ENCODE measurements at places on chromosomes 7 and 10.
A peak's percentile ranks its signal among the peaks of the same experiment; 100 is the strongest.

DNA sequence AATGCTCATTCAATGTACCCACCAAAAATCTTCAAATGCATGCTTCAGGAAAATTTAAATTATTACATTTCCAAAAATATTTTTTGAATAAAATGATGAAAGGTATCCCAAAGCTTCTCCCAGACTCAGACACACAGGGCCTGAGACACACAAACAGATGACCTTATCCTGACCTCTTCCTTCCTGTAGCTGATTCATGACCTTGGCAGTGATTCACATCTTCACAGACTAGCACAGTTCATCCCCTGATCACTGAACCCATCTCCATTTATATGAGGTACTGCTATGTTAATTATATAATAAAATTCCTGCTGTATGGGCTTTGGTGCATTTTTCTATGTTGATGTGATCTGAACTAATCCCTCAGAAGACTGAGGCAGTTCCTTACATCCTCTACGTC lies 265.0 kb upstream of the GLI3 start:
- no peak for DNase-seq

- peak; percentile 11 for DNase-seq
Measured at GRCh38 chr10:3773460-3774017, 11.5 kb downstream of the KLF6 start.

GRCh38 chr10:6002809-6003510 lies 25.6 kb upstream of the IL15RA start:
- DNase-seq: no peak

DNA sequence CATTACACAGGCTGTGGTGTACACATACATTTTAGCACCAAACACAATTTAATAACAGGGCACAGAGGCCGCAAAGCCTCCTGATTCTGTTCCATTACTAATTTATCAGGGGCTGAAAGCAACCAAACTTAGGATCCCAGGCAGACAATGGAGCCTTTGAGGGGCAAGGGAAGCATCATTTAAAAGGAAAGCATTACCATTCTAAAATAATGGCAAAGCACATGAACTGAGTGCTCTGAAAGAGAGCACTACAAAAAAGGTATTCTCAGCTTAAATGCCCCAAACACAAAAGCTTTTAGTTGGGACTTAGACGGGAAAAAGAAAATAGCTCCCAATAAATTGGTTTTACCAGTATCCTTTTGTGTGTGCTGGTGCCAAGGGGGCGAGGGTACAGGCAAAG lies 282.0 kb upstream of the ETV1 start:
- DNase-seq: no peak

DNA sequence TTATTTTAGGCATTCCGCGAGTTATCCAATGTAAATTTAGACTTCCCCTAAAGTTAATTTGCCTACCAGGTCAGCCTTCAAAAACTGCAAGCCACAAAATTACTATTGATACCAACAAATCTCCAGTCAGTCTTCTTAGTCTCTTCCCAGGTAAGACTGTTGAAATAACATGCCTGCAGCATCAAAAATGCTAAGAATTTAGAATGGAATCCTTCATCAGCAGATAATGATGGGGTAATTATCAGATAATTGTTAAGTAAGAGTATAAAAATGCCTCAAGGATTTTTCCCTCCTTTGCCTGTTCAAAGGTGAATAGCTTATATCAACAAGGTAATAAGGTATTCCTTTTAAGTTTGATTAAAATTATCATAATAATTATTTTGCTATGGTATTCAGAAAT lies 228.5 kb downstream of the BBS9 start:
- DNase-seq: no peak

- DNase-seq: no peak
Measured at GRCh38 chr7:44971902-44972441, 6.8 kb downstream of the MYO1G start.

DNA sequence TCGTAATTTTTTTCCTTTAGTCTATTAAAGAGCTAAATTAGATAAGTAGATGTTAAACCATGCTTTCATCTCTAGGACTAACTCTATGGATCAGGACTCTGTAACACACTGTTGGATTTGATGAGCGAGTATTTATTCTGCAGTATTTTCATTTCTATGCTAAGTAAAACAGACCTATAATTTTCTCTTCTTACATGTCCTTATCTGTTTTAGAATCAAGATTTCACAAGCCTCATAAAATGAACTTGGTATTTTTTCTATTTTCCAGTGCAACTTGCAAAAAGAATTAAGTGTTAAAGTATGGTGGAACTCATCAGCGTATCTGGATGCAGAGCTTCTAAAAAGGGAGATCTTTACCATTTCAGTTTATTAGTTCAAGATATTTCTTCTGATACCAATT lies 2.4 kb downstream of the CACUL1 start:
- no peak for DNase-seq

- DNase-seq: no peak
Measured at GRCh38 chr7:39696631-39697030, 73.3 kb downstream of the RALA start.

DNA sequence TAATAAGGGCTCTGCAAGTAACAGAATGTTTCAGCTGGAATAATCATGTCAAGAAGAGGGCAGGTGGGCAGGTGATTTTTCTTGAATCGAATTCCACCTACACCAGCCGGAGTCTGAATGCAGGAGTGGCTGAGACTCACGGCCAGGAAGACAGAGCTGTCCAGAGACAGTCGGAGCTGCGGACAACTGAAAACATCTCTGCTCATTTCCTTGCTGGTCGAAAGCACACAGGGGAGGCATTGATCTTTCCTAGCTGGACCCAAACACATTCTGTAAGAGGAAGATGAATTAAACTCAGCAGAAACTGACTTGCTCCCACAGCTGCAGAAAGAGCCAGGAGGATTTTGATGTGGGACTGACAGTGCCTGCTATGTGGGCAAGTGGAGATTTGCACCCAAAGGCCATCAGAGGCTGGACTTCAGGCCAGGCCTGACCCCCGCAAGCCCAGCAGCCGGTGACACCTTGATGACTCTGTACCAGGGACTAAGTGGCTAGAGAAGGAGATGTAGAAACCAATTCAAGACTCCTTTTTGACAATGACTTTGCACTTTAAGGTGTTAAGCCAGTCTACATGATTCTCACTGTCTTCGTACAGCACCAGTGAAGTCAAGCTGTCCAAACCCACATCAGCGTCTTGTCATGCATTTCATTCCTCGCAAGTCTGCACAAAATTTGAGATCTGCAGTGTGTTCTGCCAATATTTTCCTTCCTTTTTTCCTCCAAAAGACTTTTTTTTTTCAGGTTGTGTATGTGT lies 169.4 kb downstream of the TEX36 start:
- DNase-seq: no peak

GRCh38 chr10:117885206-117885829 lies 161.4 kb downstream of the RAB11FIP2 start:
- DNase-seq: peak; percentile 8

DNA sequence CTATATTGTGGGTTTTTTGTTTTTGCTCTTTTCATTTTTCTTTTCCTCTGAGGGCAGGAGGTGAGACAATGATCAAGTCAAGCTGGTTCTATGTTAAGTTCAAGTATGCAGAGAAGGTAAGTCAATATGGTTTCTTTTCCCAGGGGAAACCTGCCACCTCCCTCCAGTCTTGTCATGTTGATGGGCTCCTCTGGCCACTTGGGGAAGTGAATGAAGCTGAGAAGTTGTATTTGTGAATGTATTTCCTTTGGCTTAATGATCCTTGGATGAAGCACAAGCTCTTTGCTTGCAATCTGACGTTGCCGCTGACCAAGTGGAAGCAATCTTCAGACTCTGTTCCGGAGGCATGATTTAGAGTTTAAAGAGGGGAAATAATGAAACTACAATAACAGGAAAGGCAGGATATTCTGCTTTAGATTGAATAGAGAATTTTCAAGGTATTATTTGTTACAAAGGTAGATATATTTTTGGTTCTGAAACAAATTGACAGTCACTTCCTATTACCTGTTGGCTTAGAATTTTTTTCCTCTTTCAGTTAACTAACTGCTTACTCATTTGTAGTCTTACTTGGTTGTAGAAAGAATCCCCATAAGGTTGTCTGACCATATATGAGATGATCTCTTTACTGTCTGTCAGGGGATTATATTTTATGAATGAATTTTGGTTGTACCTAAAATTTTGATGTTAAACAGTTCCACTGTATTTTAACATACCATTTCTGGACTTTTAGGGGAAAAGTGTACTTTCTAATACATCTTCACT lies 369.6 kb downstream of the AUTS2 start:
- DNase-seq: no peak

GRCh38 chr10:110667620-110668343 lies 23.6 kb downstream of the RBM20 start:
- DNase-seq: no peak

DNA sequence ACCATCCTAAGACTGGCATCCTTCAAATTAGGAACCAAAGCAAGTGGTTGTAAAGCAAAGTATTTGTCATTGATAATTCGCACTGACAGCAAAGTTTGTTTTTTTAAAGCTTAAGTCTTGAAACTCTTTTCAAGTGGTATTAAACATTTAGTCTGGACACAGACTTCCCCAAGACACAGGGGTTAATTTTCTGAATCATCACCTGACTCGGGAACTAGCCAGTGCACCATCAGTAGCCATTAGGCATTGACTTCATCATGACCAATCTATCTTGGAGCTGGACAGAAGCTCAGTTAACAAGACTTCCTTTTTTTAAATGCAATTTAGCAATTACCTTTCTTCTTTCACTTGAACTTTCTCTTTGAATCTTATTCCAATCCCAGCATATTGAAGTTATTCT lies 210.6 kb downstream of the ZNF365 start:
- DNase-seq: no peak

- DNase-seq: no peak
Measured at GRCh38 chr7:88628363-88629085, 131.0 kb upstream of the ZNF804B start.

DNA sequence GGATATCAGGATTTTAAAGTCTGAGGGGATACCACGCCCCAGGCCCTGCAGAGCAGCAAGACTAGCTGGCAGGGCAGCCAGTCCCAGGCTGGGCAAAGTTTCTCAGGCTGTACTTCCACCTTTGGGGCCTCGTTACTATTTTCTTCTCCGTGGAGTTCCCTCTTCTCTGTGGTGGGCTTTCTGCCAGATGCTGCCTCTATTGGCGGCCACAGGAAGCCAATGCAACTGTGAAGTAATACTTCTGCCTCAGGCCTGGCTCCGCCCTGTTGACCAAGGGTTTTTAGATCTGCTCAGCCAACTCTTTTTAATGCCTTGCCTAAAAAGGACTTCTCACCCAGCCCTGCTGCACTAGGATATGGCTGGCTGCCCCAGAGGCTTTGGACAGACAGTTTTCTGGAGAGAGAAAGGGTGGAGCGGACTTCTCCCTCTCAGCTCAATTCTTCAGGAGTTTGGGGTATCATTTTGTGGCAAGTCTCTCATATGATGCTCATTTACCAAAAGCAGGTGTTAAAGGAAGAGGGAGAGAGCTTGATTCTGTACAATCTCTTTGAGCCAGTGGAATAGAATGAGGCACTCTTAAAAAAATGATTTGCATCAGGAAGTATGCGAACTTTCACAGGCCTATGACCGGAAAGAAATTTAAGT lies 67.4 kb downstream of the HHEX start:
- DNase-seq: peak; percentile 60

DNA sequence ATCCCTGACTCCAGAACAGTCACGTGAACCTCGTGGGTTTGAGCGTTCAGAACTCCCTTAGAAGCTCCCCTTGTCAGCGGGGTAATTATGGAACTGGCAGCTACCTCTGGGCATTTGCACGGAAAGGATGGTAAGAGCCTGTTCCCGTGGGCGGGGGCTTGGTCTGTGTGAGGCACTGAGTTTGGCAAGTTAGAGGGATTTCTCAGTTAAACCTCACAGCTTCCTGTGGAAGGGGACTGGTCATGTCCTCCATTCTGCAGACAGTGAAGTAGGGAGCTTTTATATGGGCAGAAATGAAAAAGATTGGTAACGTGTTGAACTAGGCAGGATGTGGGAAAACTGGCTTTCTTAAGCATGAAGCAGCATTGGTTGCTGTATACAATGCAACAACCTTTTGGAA lies 16.0 kb downstream of the PALD1 start:
- DNase-seq: no peak

DNA sequence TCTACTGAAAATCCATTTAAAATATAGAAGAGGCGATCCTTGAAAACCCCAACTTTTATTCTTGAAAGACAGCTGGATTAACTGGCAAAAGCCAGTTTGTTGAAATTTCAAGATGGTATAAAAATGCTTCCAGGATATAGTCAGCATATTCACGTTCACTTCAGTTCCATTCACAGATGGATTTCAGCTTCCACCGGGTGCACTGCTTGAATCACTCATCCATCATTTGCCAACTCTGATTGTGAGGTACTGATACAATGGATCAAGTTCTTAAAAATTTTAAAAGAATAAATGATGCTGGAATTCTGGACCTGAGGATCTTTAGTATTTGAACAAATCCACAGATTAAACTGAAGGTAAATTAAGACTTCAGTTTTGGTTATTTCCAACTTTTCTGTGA lies 2.4 kb downstream of the PURB start:
- DNase-seq: no peak

DNA sequence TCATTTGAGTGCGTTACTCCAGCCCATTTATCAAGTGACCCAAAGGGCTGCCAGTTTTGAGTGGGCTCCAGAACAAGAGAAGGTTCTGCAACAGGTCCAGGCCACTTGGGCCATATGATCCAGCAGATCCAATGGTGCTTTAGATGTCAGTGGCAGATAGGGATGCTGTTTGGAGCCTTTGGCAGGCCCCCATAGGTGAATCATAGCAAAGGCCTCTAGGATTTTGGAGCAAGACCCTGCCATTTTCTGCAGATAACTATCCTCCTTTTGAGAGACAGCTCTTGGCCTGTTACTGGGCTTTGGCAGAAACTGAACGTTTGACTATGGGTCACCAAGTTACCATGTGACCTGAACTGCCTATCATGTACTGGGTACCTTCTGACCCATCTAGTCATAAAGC lies 358.8 kb upstream of the SEMA3C start:
- no peak for DNase-seq

DNA sequence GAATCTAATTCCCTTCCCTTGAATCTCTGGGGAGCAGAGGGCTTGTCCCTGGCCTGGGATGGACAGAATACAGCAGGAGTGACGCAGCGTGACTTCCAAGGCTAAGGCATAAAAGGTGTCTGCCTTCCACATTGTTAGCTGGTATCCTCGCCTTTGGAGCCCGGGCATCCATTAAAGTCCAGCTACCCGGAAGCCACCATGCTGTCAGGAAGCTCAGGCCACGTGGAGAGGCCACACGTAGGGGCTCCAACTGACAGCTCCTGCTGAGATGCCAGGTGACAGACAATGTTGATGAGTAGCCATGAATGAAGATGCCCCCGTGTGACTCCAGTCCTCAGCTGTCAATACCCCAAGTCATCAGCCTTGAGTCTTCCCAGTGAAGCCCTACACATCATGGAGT lies 99.9 kb downstream of the OAT start:
- DNase-seq: no peak

- peak; percentile 38 for DNase-seq
Measured at GRCh38 chr7:151689196-151689971, 169.7 kb upstream of the RHEB start.

- DNase-seq: no peak
Measured at GRCh38 chr7:137618748-137619147, 228.0 kb downstream of the DGKI start.

- no peak for DNase-seq
Measured at GRCh38 chr10:123911866-123912265, 20.3 kb upstream of the CPXM2 start.

GRCh38 chr7:87113077-87113476 lies 39.2 kb upstream of the DMTF1 start:
- no peak for DNase-seq

- no peak for DNase-seq
Measured at GRCh38 chr7:20296444-20296843, 34.3 kb upstream of the ITGB8 start.

GRCh38 chr7:154433632-154434598 lies 381.7 kb downstream of the DPP6 start:
- DNase-seq: no peak
